NCI-H1930 (cell line): ENCODE measurements at places on chromosomes 5 and 9.

DNA sequence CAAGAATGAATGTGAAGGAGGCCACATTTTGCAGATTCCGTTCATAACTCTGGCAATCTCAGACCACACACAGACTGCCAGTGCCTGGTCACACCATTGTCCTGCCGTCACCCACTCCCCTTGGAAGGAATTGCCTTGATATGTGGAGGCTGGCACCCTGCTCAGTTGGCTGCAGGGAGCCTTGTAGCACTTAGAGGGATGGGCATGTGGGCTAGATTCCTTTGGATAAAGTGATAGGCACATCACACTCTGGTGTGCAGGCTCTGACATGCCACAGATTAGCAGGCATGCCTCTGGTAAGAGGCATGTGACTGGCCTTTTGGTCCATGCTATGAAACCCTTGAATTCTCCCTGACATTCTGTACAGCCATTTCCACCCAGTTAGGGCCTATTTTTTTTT is 254.6 kb upstream of the PIK3R1 start:
- no peak for DNase-seq

GRCh38 chr5:169856571-169856970 is 123.7 kb downstream of the INSYN2B start:
- no peak for DNase-seq

GRCh38 chr5:3899093-3899492 is 303.5 kb downstream of the IRX1 start:
- DNase-seq, result no peak

DNA sequence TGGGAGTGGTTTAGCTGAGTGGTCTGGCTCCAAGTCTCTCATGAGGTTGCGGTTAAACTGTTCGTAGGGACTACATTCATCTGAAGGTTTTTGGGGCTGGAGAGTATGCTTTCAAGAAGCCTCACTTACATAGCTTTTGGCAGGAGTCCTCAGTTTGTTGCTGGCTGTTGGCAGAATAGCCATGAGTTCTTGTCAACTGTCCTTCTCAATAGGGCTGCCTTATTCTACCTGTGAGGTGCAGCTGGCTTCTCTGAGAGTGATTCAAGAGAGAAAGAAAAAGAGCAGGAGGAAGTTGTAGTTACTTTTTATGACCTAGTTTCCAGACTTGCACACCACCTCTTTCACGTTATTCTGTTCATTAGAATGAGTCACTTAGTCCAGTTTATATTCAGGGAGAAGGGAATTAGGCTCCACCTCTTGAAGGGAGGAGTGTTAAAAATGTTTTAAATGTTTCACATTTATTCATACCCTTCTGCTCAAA is 33.2 kb downstream of the YTHDC2 start:
- DNase-seq, result no peak

GRCh38 chr5:181134259-181134658 is 3.3 kb upstream of the OR2V1 start:
- DNase-seq, result no peak

- no peak for DNase-seq
These were observed 4.2 kb downstream of the LECT2 start for GRCh38 chr5:135950611-135951010.

- no peak for DNase-seq
These were observed 1.7 kb downstream of the SLC1A3 start for GRCh38 chr5:36607838-36608783.
